ENCODE measurements at places on chromosomes 4 and X.

DNA sequence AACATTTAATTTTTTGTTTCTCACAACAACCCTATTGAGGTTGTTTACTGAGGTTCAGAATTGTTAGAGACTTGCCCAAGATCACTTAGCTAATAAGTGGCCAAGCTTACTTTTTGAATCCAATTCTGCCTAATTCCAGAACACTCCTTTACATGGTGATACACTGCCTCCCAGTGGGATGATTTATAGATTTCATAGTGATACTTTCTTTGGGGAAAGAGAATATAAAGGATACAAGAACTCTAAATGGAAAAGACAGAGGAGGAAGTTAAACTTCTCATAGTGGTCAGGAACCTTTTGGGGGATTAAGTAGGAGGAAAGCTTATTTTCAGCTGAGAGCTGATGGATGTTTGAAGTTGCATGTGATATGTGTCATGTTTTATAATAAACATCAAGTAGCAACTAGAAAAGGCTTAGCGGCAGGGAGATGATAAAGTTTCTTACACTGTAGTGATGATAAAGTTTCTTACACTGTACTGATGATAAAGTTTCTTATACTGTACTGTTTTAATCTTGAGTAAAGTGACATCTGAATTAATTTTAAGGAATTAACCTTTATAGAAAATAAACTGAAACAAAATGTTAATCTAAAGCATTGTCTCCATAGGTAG, 15.3 kb downstream of the STAG2 start:
- DNase-seq = no peak

- no peak for DNase-seq
These were observed 32.7 kb upstream of the MXRA5 start for GRCh38 chrX:3379111-3379510.

DNA sequence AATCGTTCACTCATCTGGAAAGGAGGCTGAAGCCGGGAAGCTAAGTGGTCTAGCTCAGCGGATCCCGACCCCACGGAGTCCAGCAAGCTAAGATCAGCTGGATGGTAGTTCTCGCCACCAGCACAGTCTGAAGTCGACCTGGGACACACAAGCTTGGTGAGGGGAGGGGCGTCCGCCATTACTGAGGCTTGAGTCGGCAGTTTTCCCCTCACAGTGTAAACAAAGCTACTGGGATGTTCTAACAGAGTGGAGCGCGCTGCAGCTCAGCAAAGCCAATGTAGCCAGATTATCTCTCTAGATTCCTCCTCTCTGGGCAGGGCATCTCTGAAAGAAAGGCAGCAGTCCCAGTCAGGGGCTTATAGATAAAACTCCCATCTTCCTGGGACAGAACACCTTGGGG, 555.4 kb downstream of the BCOR start:
- DNase-seq = no peak

- no peak for DNase-seq
These were observed 127.6 kb downstream of the EIF4E start for GRCh38 chr4:98801259-98801725.

- no peak for DNase-seq
These were observed 894.8 kb upstream of the EPHA5 start for GRCh38 chr4:66564901-66565651.

DNA sequence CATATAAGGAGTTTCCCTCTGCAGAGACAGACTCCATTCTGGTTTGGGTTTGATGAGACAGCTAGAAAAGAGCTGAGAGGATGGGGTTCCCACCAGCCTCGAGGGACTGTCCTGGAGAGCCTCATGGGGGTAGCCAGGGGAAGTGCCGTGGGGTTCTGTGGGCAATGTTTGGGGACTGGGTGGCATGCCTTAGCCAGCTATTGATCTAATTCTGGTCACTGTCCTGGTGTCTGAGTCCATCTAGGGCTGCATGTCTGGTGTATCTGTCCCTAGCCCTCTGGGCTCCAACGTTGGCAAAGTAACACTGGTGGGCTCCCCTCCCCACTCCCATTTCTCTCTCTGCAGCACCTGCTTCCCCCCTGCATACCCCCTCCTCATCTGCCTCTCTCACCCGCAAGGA, 135.4 kb downstream of the SMIM20 start:
- no peak for DNase-seq

DNA sequence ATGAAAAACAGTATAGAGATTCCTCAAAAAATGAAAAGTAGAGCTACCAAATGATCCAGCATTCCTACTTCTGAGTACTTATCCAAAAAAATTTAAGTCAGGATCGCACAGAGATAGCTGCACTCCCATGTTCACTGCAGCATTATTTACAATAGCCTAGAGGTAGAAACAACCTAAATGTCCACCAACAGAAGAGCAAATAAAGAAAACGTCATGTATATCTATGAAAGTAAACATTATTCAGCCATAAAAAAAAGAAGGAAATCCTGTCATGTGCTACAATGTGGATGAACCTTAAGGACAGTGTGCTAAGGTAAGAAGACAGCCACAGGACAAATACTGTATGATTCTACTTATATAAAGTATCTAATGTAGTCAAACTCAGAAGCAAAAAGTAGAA, 12.4 kb downstream of the THOC2 start:
- DNase-seq = no peak

DNA sequence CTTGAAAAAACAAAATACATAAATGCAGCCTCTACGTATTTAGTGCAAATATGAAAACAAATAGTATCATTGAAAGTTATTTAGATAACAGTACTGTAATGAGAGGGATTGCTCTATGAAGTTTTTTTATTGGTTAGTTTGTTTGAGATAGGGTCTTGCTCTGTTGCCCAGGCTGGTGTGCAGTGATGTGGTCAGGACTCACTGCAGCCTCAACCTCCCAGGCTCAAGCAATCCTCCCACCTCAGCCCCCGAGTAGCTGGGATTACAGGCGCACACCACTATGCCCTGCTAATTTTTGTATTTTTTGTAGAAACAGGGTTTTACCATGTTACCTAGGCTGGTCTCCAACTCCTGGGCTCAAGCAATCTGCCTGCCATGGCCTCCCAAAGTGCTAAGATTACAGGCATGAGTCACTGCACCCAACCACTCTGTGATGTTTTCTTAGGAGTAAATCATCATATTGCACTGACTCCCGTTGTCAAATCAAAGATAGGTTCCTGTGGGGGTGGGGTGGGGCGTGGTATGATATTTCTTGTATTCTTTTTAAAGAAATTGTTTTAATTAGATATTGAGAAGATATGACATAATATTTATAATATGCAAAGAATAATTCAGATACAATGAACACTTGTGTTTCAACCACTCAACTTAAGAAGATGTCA, 75.8 kb downstream of the ATG4A start:
- DNase-seq = no peak

DNA sequence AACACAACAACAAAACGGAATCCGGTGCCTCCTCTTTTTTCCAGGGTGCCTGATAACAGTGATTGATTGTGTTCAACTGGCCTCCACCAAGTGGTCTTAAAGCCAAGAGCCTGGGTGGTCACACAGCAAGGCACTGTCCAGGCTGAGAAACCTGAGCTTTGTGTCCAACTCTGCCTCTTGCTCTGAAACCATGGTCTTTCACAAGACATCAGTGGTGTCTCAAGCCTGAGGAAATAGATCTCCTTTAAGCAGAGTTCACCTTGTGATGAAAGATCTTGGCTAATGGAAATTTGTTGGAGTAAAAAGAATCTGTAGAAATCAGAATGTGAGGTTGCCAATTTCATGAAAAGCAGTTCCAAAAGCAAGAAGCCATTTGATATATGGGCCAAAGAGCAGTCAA, 47.3 kb upstream of the ACSL1 start:
- DNase-seq = no peak

GRCh38 chr4:154018659-154019058, 229.8 kb upstream of the SFRP2 start:
- DNase-seq = no peak

- no peak for DNase-seq
These were observed 204.8 kb upstream of the RPS6KA3 start for GRCh38 chrX:20471483-20471882.

- no peak for DNase-seq
These were observed 49.1 kb downstream of the DHRSX start for GRCh38 chrX:2451501-2452316.

DNA sequence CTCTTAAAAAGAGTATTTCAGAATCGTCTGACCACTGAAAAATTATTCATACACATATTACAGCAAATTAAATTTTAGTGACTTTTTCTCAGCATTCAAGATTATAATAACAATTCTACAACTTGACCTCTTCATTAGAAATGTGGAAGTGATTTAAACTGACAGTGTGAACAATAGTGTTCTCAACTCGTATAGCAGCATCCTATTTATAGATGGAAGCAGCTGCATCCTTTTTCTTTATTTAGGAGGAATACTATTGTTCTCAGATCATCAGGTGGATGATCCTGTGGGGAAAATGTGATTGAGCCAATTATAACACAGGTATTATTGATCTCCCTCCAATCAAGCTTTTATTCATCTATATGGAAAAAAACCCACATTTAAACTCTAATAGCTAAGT, 56.7 kb downstream of the RAPGEF2 start:
- DNase-seq = no peak

- DNase-seq = no peak
These were observed 628 bp downstream of the SCLT1 start for GRCh38 chr4:129092631-129093190.

- no peak for DNase-seq
These were observed 10.3 kb downstream of the SPP1 start for GRCh38 chr4:87985887-87986200.

DNA sequence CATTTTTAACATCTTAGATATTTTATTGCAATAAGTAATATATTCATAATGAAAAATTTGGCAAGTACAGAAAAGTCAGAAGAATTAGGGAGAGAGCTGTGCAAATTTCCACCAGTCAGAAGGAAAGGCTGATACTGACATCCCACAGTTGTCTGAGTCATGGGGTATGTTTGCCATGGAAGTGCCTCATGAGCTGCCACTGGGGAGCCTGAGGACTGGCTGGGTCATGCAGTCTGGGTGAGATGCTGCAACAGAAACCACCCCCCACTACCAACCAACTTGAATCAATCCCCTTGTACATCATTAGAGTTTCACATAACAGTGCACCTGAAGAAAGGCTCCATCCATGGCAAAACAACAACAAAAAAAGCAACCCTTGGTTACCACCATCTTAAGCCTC, 45.2 kb upstream of the ENPP6 start:
- no peak for DNase-seq

DNA sequence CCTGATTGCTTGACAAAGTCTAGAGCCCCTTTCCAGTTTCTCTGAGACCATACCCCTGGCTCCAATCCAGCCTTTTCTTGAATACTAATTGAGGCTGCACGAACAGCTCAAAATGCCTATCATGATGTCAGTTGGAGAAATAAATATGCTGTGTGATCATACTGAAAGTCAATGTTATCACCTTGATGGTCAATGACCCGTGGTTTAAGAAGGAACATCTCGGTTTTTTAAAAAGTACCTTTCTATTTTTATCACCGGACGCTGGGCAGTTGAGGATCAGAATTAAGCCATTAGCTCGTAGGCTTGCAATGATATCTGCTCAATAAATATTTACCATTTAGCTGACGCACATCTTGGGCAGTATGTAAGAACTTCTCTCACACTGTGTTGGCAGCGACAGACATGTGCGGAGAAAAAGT, 852 bp upstream of the WDR44 start:
- DNase-seq = no peak

- DNase-seq = no peak
These were observed 51.1 kb downstream of the SH3KBP1 start for GRCh38 chrX:19836337-19836736.

DNA sequence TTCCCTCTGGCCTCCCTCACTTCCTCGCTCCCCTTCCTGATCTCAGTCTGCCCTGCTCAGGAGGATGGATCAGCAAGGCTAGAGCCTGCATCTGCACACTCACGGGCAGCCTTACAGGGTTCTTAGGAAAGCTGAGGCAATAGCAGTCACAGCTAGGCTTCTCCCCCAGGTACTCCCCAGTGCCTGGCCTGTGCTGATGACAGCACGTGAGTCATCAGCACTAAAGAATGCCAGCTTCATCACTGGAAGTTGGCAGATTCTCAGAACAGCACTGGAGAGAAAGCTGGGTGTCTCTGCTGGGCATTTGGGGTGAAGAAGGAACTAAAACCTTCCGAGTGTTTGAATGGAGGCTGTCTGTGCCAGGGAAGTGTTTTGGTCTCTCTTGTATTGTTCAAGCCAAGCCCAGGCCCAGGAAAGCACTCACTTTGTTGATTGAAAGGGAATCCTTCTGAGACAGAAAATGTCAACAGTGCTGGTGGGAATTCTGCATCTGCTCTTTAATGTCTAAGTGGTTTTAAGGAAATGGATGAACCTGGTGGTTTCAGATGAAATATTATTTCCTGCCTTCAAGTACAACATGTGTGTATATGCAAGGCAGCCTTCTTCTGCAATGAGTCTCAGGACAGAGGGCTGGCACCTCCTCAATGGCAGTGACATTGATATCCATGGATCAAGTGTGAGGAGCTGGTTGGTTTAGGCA, 73.0 kb upstream of the SCOC start:
- no peak for DNase-seq

DNA sequence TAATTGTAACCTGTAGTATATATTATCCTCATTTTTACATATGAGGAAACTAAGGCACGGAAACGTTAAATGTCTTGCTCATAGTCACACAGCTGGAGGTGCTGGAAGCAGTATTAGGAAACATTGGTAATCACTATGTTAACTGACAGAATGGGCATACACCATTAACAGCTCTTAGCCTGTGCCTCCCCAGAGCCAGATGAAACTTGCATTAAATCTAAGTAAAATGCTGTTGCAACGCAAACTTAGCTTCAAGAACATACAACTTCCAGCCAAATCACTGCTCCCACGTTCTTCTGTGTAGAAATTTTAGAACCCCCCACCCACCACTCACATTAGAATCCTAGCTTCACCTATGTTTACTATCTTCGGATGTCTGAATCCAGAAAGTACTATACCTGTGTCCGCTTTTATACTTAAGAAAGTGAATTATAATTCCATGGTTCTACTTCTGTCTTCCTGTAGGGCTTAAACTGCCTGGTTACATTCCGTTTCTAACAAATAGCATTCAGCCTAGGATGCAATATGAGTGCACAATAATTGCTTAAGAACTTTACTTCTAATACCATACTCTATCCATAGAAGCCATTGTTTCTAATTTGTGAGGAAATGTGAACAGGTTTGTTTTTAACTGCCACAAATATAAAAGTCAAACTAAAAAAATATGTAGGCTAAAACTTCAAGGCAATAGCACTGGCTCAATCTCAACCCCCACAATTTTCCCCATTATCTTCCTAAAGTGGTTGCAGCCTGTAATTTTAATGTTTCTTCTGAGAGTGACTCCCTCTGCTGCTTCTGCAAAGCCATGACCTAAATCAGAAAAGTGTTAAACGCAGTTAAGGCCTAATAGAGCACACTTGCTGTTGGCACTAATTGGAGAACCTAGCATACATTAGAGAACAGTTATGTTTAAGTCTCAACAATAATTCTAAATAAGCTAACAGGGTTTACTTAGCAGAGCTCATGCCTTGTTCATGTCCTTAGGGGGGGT, 4.4 kb downstream of the UNC5C start:
- DNase-seq = no peak

DNA sequence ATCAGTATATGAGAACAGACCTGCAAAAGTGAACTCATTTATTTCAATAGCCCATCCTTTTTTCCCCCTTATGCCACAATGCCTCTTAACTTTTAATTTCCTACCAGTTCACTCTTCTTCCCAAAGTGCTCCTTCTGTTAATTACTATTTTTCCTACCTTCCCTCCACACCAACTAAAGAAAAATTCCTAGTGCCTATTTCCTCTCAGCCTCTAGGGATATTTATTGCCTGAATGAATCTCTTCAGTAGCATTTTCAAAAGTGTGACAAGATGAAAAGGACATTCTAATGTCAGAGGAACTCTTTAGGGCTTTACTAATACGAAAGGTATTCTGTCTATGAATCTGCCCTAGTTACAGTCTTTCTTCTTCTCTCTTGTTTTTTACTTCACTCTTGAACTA, 181.1 kb upstream of the SPRY1 start:
- DNase-seq = no peak
